ENCODE measurements at places on chromosomes 1 and 21. TPM values are rescaled to one million over a fixed set of nuclear protein-coding genes. Genes with fewer than 3 reads are reported as not detected.
A peak's percentile ranks its signal among the peaks of the same experiment; 100 is the strongest.

- DNase-seq = no peak
- H3K27ac ChIP-seq = no peak overlapping the region
- no peaks in the 10 kb centered on the region for H3K36me3 ChIP-seq
- H3K4me3 ChIP-seq = no peak overlapping the region
- peaks cover 4% of the 10 kb centered on the region for H3K4me1 ChIP-seq
Measured at GRCh38 chr21:45877171-45877438, 104.5 kb upstream of the COL6A1 start.

GRCh38 chr1:166129006-166129405 is 37.8 kb downstream of the FAM78B start:
- no peak for DNase-seq
- no peak overlapping the region for H3K27ac ChIP-seq
- H3K27me3 ChIP-seq = no peaks in the 10 kb centered on the region
- no peak overlapping the region for H3K4me3 ChIP-seq

DNA sequence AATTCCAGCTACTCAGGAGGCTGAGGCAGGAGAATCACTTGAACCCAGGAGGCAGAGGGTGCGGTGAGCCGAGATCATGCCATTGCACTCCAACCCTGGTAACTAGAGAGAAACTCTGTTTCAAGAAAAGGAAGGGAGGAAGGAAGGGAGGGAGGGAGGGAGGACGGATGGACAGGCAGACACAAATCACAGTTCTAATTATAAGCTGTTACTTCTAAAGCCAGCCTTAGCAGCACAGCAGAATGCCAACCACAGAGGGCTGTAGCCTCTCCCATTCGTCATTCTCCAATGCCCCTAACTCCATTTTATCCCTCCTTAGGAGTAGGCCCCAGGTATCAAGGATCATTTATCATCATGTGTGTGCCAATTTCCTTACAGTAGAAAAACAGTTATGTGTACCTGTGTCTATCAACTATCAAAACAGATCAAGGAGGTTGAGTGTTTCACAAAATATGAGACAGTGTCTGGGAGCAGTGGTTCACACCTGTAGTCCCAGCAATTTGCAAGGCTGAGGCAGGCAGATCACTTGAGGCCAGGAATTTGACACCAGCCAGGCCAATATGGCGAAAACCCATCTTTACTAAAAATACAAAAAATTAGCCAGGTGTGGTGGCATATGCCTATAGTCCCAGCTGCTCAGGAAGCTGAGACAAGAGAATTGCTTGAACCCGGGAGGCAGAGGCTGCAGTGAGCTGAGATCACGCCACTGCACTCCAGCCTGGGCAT is 19.1 kb downstream of the USP48 start:
- no peak overlapping the region for H3K4me3 ChIP-seq
- peaks cover 26% of the 10 kb centered on the region for H3K4me1 ChIP-seq
- no peaks in the 10 kb centered on the region for H3K36me3 ChIP-seq
- DNase-seq = no peak
- no peaks in the 10 kb centered on the region for H3K27me3 ChIP-seq

DNA sequence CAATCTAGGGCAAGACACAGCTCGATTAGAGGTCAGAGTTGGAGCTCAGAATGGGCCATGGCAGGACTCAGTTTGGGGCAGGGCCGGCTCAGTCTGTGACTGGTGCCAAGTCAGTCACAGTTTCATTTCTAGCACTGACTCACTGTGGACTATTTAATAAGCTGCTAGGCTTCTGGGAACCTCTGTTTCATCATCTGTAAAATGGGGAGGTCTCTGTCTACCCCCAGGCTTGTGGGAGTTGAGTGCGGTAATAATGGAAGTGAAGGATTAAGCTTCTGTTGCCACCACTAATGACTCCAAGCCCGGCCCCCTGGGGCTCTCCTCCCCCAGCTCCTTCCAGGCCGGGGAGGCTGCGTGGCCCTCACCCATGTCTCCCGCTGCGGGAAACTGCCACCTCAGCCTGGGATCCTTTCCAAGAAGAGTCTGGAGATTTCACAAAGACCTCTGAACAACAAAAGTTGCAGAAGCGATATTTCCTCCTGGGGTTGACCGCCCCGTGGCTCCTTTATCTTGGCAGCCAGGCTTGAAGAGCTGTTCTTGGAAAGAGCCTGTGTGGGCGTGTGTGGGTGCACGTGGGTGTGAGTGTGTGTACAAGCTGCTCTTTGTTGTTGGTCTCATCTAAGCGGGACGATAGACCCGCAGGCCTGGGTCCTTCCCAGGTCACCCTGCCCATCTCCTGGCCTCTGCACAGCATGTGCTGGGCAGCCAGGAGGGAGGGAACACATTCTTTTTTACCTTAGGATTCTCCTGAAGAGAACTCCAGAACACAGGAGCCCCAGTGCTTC is 29.1 kb downstream of the KNCN start:
- H3K4me3 ChIP-seq = no peak overlapping the region
- no peaks in the 10 kb centered on the region for H3K36me3 ChIP-seq
- H3K27ac ChIP-seq = no peak overlapping the region
- H3K4me1 ChIP-seq = peaks cover 12% of the 10 kb centered on the region
- H3K27me3 ChIP-seq = no peaks in the 10 kb centered on the region
- DNase-seq = peak; percentile 32

DNA sequence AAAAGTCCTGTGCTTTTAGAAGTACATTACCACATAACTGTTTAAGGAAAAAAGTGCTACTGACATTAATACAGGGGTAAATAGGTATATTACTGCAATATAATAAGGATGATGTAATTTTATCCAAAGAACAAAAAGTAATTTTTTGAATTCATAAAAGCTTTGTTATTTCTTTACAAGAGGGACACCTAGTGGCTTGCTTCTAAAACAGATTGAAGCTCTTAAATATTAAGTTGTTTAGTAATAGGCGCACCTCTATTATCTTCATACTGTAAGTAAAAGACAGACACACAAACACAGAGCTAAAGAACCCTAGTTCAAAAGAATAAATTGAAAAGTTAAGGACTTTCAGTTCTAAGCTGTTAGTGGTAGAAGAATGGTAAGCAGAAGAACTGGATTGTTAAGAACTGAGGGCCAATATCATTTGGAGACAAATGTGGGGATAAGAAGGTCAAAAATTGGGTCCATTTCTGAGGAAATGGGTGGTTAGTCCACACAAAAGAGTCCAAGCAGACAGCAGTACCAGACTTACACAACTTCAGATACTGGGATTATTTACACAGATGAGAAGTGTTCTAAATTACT is 15.4 kb downstream of the ZNHIT6 start:
- no peaks in the 10 kb centered on the region for H3K27me3 ChIP-seq
- H3K27ac ChIP-seq = no peak overlapping the region
- no peak for DNase-seq

DNA sequence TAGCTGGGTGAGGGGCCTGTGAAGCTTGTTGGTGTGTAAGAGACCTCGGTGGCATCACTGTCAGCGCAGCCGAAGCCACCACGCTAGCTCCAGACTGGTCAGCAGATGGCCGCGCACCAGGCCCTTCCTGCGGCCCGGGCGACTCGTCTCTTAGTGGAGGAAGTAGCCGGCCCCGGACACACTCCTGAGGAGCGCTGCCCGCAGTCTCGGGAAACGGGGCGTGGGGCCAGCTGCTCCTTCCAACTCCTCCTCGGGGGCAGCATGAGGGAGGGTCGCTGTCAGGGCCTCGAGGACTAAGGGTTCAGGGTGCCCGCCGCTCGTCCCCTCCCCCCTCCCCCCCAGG is 20.4 kb downstream of the H3-3A start:
- peak overlapping the region; percentile 70 for H3K27ac ChIP-seq
- H3K4me3 ChIP-seq = peak overlapping the region; percentile 90
- H3K36me3 ChIP-seq = no peaks in the 10 kb centered on the region
- peak; percentile 35 for DNase-seq
- H3K4me1 ChIP-seq = no peaks in the 10 kb centered on the region
- H3K27me3 ChIP-seq = no peaks in the 10 kb centered on the region

- no peak overlapping the region for H3K4me3 ChIP-seq
- no peaks in the 10 kb centered on the region for H3K27me3 ChIP-seq
- H3K36me3 ChIP-seq = no peaks in the 10 kb centered on the region
- H3K27ac ChIP-seq = no peak overlapping the region
- H3K4me1 ChIP-seq = no peaks in the 10 kb centered on the region
Measured at GRCh38 chr1:247146671-247147070, 25.1 kb downstream of the ZNF124 start.

DNA sequence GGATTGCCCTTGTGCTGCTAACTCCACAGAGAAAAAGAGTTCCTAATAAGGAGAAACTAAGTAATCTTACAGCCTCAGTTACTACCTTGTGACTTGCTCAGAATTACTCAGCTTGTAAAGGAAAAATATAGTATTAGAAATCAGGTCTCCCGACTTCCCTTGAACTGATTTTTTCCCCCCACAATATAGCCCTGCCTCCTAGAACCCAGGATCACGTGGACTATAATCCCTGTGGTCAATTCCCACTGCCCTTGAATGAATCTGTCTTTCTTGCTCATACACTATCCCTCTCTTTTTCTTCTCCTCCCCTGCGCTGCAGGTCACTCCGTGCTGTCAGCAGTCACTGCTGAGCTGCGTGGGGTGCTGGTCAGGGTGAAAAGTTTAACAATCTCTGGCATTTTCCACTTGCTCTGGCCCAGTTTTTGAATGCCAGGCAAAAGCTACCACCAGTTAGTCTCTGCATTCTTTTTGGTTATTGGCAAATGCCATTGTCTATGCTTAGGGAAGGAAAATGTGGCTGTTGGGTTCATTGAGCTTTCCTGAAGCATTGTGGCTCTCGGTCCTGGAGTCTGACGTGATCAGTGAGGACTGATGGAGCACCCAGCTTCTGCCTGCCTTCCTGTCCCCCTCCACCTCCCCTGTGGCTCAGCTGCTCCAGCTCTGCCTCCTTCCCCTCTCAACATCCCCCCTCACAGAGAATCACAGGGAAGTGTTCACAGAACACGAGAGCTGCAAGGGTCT is 1.9 kb upstream of the MYOC start:
- peaks cover 14% of the 10 kb centered on the region for H3K4me1 ChIP-seq
- H3K4me3 ChIP-seq = no peak overlapping the region
- peak overlapping the region; percentile 87 for H3K27ac ChIP-seq
- H3K27me3 ChIP-seq = no peaks in the 10 kb centered on the region

DNA sequence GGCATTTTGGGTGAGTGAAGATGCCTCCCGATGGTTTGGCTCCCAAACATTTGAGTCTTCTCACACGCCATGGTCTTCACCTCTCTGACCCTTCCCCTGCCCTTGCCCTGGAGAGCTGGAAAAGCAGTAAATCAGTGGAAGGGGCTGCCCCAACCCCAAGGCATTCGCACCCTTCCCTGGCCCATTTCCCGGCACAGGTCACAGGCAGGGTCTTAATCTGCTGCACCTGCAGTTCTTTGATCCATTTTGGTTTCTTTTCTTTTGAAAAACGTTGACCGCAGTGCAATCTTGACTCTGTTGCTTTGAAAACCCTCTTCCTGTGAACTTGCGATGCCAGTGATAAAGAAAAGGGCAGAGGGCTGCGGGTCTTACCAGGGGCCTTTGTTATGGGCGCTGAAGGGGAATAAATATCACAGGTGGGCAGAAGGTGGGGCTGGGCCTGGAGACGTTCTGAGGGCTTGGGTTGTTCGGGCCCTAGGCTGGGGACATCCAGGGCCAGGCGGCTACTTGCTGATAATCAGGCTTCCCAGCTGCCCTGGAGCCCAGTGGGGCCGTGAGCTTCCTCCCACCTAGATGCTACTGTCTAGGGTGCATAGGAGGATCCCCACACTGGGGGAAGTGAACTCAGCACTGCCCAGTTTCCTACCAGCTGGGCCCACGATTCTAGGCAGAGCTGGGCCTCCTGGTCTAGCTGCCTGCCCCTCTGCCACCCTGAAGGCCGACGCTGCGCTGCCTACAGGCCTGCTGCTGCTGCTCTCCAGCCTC is 38.6 kb upstream of the EPS8L3 start:
- no peaks in the 10 kb centered on the region for H3K36me3 ChIP-seq
- no peak for DNase-seq
- no peak overlapping the region for H3K27ac ChIP-seq
- peaks cover 21% of the 10 kb centered on the region for H3K4me1 ChIP-seq
- no peak overlapping the region for H3K4me3 ChIP-seq

- no peak overlapping the region for H3K27ac ChIP-seq
- H3K36me3 ChIP-seq = no peaks in the 10 kb centered on the region
- H3K4me3 ChIP-seq = no peak overlapping the region
- H3K4me1 ChIP-seq = peaks cover 8% of the 10 kb centered on the region
- no peaks in the 10 kb centered on the region for H3K27me3 ChIP-seq
Measured at GRCh38 chr1:206867716-206868115, 2.3 kb downstream of the IL20 start.

GRCh38 chr1:223721658-223722607 is 9.6 kb downstream of the CAPN2 start:
- peaks cover 74% of the 10 kb centered on the region for H3K36me3 ChIP-seq
- H3K27me3 ChIP-seq = no peaks in the 10 kb centered on the region
- no peak overlapping the region for H3K27ac ChIP-seq
- H3K4me3 ChIP-seq = no peak overlapping the region

SLC26A9 gene
- total RNA-seq = not detected

FCER1G gene
- total RNA-seq = 52.4 TPM

All from tibial nerve (tissue), 4 donors.